G401 (cell line): ENCODE measurements at places on chromosomes 11 and 22.

GRCh38 chr22:46937939-46938338, 175.5 kb downstream of the TBC1D22A start:
- DNase-seq: no peak

DNA sequence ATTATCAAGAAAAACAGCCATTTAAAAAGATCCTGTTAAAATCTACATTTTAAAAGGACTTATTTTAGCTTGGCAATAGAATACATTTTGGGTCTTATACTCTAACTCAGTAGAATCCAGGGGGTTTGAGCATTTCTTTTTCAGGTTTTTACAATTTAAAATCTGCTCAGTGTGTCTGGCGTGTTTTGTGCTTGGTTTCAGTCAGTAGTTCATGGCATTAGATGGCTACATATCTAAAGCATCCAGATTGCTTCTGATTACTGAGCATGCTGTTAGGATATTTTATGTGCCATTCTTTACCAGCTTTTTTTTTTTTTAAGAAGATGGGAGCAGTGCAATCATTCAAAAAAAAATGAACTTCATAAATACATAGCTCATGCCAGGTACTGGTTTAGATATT, 566.1 kb upstream of the LARGE1 start:
- no peak for DNase-seq

DNA sequence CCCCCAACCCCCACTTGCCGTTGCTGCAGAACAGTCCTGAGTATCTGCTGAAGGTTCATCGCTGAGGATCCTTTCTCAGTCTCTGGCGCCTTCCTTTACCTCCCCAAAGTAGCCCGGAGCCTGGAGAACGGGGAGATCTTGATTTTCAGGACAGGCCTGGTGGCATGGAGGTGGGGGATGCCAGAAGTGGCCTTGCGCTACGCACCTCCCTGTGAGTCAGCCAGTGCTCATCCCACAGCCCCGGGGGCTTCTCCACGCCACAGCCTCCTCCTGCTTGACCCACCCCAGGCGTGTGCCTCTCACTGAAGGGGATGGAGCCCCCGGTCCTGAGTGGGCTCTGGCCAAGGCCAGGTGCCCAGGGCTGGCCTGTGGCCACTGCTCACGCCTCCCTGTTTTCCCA, 339.6 kb downstream of the TBC1D22A start:
- DNase-seq: no peak

DNA sequence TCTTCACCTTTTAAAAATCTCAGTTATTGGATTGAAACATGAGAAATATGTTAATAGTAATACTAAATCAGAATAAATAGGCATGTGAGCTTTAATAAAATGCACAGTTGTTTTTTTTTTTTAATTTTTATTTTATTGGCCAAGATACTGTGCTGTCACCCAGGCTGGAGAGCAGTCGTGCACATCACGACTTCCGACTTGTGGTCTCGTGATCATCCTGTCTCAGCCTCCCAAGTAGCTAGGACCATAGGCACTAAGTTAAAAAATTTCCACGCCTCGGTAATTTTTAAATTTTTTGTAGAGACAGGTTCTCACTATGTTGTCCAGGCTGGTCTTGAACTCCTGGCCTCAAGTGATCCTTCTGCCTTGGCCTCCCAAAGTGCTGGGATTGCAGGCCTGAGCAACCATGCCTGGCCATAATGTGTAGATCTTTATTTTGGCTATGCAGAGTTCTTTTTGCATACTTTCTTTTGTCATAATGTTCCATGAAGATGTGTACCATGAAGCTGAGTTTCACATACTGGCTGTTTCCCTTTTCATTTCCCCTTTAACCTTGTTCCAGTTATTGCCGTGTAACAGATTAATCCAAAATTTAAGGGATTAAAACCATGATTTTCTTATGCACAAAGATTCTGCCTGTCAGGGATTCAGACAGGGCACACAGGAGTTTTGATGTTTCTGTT, 16.0 kb downstream of the CAPRIN1 start:
- no peak for DNase-seq

GRCh38 chr11:75705541-75705940, 12.1 kb upstream of the MOGAT2 start:
- DNase-seq: no peak

- no peak for DNase-seq
These were observed 57.7 kb downstream of the TRAF6 start for GRCh38 chr11:36452236-36452940.

DNA sequence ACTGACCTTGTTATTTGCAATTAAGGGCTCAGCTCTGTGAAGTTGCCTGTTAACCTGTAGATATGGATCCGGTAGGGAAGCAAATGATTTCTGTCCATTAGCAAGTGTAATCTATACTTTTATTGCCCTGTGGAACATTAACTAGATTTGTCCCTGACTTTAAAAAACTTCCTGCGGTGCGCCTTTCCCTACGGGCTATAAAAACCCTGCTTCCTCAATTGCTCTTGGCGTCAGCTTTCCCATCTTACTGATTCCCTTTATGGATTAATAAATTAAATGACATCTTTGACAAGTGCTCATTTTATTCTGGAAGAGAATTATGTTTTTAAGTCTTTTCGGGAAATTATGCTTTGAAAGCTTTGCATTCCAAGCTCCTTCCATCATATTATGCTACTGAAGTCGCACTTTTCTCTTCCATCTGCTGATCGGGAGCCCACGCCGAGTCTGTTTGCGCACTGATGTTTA, 18.3 kb upstream of the CLMP start:
- no peak for DNase-seq
